Cardiac fibroblast (primary cell): ENCODE measurements at places on chromosomes 3 and 15.

DNA sequence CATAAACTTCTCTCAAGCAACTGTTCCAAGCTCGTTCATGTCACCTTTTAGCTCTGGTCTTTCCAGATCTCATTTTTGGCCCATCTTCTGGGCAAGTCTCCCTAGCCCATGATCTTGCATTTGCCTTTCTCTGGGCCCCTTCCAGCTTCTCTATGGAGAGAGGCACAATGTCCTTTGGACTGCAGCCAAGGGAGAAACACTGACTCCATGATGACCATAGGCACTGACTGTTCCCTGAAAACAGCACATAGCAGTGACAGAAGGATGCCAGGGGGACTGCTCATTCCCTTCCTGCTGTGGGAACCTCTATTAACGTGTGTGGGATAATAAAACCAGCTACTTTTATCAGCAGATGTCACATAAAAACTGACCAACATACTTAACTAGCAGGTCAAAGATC lies 60.3 kb downstream of the STRIT1 start:
- peak; percentile 97 for DNase-seq

GRCh38 chr15:65655457-65655856 lies 33.7 kb downstream of the SLC24A1 start:
- no peak for DNase-seq

DNA sequence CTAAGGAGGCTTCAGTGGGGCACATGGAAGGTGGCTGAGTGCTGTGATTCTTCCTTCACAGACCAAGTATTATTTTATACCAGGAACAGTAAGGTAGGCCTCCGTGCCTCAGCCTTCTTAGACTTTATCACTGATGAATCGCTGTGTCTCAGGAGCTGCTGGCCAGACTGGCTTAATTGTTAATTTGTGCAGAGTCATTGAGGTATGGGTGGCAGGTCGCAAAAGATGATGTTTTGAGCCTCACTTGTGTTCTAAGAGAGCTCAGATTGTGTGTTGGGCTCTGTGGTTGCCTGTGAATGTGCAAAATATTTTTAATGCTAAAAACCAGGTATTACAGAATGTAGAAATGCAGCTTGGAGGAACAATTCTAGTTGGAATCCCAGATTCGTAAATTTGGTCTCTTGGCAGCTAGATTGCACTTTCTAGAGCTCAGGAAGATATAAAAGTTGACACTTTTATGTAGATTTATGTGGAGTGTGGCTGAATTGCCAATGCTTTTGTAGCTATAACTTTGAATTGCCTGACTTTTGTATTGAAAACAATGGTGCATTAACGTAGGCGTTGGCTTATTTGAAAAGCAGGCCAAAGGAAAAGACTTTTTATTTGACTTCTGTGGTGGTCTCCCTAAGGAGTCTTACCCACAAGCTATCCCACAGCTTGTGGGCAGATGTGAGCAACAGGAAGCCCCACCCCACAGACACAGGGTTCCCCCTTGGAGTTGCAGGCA lies 53.4 kb downstream of the LARS2 start:
- DNase-seq = no peak

DNA sequence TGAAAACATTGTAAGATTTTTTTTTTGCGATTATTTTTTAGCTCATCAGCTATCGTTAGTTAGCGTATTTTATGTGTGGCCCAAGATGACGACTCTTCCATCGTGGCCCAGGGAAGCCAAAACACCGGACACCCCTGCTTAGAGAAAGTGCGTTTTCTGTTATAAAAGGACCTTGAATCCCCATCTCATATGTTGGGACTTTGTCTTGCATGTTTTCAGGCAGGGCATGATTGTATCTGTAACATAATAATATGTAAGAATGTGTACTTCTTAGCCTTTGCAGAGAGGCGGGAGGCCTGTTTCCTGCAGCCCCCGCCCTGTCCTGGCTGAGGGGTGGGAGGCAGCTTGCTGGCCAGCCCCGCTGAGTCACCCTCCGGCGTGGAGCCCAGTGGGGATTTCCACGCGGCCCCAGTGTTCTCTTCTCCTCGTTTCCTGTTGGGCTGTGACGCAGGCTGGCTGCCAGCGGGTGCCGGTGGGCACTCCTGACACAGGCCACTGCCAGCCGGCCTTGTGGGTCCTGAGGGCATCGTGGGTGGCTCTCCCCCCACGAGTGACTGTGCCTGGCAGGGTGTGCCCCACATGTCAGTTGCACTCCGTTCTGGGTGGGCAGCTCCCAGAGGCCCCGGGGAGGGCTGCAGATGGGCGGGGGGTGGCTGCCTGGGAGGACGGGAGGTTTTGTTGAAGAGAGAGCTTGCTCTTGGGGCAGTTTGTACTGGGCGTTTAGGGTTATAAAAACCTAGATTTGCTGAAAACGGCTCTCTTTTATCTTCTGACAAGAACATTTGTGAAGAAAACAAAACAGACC lies 55.6 kb downstream of the SMAD3 start:
- DNase-seq = peak; percentile 95

DNA sequence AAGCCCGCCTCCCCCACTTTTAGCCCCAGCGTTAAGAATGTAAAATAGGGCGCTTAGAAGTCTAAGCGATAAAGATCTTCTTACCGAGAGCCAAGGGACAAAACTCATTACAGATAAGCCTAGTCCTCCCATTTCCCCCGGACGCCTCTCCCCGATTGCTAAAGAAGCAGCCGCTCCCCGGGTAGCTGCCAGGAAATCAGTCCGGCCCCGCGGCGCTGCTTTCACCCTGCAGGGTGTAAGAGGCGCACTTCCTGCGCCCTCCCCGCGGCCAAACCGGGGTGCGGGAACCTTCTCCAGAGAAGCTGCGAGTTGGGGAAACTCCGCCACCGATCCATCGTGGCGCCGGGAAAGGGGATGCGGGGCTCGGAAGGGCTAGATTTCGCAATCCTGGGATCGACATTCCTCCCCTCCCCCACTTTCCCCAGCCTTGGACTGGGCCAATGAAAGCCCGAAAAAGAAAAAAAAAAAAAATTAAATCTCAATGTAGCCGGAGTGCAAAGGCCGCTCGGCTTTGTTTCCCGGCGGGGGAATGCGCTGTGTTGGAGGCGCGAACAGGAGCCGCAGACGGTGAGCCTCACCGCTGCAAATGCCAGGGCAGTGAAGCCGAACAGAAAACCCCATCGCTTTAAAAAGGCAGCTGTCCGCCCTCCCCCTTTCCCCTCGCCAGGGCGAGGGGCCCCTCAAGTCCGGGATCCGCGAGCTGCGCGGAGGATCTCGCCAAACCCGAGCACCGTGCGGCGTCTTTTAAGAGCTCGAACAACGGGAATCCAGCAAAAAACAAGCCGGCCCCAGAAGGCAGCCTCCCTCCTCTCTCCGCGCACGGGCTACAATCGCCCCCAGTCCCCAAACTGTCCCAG lies 626 bp upstream of the PTPRG start:
- peak; percentile 91 for DNase-seq

DNA sequence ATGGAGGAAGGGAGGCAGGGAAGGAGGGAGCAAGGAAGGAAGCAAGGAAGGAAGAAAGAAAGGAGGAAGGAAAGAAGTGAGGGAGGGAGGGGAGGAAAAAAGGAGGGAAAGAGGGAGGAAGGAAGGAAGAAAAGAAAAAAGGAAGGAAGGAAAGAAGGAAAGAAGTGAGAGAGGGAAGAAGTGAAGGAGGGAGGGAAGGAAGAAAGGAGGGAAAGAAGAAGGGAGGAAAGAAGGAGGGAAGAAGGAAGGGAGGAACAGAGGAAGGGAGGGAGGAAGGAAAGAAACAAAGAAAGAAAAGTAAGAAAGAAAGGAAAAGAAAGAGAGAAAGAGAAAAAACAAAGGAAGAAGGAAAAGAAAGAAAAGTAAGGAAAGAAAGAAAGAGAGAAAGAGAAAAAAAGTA lies 183.0 kb upstream of the SLC24A5 start:
- DNase-seq = no peak

GRCh38 chr15:33964665-33965040 lies 3.6 kb upstream of the CHRM5 start:
- DNase-seq = peak; percentile 33

DNA sequence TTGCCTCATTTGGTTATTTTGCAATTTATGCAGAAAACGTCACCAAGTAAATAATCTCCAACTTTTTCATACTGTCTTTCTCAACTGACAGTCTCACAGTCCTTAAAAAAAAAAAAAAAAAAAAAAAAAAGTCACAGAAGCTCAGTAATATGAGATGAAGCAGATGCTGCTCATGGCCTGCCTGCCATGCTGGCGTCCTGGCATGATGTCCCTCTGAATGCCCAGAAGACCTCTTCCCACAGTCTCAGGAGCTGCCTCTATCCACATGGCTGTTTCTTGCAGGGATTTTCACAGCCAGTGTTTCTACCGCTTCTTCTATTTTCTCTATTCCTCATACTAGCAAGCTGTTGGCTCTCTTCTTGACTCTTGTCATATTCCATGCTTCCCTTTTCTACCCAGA lies 87.7 kb downstream of the TGFBR2 start:
- no peak for DNase-seq

DNA sequence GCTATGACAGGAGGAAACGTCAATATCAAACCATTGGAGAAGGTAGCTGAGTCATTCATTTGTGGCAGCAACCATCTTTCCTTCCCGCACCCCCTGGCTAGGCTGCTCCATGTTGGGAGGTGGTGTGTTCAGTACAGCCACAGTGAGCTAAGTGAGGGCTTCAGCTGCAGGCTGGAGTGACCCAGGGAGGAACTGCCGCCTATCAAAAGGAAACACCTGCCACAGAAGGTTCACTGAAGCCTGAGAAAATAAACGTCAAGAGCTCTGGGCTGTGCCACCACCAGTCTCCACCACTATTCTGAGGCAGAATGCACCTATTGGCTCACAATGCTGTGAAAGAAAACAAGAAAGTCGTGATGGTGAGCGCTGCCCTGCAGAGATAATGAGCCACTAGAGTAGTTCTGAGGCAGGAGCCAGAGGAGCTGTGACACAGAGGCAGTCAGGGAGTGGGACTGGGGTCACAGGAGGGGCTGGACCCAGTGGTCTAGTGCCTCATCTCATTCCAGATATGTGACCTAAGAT lies 34.8 kb upstream of the CD47 start:
- DNase-seq = no peak

GRCh38 chr3:51974963-51975851 lies at the start of gene ABHD14A:
Gene ABHD14A (plus strand): TSS chr3:51975064. CDS start chr3:51975136, 72 bp downstream.
- DNase-seq = peak; percentile 74

- DNase-seq = no peak
Observed at GRCh38 chr3:31919528-31919927, 61.5 kb downstream of the OSBPL10 start.

- no peak for DNase-seq
Observed at GRCh38 chr3:151171145-151171757, 31.8 kb downstream of the GPR171 start.
